CD4-positive, alpha-beta memory T cell (primary cell): ENCODE measurements at places on chromosomes 3 and 15.

- no peak for DNase-seq
Measured at GRCh38 chr3:140434261-140434905, 243.5 kb upstream of the TRIM42 start.

GRCh38 chr3:79766496-79767193 lies 1.2 kb downstream of the ROBO1 start:
- DNase-seq: no peak

DNA sequence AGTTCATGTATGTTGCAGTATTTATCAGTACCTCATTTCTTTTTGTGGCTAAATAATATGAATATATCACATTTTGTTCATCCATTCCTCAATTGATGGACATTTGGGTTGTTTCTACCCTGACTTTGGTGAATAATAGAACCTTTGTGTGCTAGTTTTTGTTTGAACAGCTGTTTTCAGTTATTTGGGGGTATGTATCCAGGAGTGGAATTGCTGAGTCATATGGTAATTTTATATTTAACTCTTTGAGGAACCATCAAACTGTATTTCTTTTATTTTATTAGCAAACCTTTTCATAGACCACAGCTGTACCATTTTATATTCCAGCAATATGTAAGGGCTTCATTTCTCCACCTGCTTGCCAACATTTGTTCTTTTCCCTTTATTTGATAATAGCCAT lies 38.4 kb upstream of the RBM5 start:
- DNase-seq: no peak

GRCh38 chr15:84822653-84823281 lies 5.6 kb downstream of the ALPK3 start:
- no peak for DNase-seq
